D721Med (cell line): ENCODE measurements at places on chromosomes 7 and 10.

DNA sequence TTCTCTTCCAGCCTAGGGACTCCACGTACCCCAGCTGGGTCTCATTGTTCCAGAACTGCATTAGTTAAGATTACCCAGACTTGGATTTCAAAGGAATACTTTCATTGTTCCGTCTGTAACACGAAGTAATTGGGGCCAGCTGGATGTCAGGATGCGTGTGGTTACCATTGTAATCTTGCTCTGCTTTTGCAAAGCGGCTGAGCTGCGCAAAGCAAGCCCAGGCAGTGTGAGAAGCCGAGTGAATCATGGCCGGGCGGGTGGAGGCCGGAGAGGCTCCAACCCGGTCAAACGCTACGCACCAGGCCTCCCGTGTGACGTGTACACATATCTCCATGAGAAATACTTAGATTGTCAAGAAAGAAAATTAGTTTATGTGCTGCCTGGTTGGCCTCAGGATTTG is 21.0 kb downstream of the LRRC17 start:
- no peak for DNase-seq

DNA sequence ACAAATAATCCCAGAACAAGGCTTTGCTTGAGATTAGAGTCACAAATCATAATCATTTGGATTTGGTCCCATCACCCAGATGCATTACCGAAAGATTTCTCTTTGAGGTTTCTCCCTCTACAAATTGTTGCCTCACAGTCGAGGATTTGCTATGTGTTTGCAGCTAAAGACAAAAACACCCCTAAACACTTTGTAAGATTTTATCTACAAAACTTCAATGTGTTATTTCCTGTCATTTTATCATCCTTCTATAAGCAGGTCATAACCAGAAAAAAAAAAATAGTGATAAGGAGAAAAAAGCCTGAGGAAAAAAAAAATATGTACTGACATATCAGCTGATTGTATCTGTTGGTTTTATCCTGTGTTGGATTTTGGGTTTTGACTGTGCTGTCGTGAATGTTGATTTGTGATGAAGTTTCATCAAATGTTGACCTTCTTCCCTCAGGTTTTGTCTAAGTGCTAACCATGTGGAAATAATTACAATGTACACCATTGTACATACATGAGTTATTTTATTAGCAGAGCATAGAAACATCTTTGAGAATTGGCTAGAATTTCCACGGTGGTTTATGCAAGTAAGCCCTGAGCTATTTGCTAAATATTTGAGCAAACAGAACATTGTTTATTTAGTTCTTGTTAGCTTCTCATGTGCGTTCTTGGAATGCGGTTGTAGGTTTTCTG is 274.4 kb downstream of the NEBL start:
- no peak for DNase-seq

DNA sequence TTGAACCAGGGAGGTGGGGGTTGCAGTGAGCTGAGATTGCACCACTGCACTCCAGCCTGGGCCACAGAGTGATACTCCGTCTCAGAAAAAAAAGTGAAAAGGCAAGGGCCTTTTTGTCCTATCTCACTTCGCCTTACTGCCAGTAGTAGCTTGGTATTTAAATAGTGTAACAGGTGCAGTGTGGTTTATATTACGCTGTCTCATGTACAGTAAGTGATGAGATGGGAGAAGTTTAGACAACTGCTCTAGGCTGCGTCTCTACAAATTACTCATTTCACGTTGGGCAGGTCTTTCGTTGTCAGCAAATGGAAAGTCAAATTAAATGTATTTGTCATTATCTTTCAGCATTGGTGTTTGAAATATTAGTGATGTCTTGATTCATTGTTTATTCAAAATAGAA is 15.5 kb upstream of the PFKFB3 start:
- no peak for DNase-seq

GRCh38 chr10:79923669-79924068 is 25.2 kb downstream of the SFTPD start:
- DNase-seq: no peak

- DNase-seq: no peak
Observed at GRCh38 chr10:30995081-30995770, 36.4 kb downstream of the ZNF438 start.

GRCh38 chr10:56181607-56182006 is 179.5 kb downstream of the ZWINT start:
- no peak for DNase-seq

DNA sequence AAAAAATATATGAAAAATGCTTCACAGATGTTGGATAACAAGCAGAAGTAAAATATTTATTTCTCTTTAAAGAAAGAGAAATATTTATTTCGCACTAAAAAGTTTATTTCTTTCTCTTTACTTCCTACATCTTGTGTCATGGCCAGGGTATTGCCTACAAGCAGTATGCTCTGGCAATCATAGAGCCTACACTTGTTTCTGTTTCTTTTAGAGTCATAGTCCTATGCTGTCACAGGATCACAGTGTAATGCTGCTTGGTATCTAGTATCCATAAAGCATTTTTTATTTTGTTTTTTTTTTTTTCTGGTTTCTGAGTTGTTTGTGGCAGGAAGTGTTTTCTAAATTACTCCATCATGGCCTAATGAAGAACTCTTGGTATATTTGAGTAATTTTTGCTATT is 116.0 kb downstream of the ATRNL1 start:
- DNase-seq: no peak

DNA sequence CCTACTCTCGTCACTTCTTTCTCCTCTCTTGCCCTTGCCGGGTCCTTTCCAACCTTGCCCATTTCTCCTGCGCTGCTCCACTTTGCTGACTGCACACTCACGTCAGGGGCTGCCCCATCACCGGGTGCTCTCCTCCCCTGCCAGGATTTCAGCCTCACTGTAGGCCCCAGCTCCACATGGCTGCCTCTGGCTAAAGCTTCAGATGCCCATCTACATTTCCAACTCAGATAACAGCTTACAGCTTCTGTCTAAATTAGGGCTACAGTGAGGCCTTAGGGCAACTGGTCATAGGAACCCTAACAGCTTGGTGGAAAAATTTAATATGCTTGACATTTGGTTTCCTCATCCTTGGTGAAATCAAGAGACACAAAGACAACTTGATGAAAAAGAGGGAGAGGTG is 25.9 kb downstream of the C10orf120 start:
- DNase-seq: no peak

DNA sequence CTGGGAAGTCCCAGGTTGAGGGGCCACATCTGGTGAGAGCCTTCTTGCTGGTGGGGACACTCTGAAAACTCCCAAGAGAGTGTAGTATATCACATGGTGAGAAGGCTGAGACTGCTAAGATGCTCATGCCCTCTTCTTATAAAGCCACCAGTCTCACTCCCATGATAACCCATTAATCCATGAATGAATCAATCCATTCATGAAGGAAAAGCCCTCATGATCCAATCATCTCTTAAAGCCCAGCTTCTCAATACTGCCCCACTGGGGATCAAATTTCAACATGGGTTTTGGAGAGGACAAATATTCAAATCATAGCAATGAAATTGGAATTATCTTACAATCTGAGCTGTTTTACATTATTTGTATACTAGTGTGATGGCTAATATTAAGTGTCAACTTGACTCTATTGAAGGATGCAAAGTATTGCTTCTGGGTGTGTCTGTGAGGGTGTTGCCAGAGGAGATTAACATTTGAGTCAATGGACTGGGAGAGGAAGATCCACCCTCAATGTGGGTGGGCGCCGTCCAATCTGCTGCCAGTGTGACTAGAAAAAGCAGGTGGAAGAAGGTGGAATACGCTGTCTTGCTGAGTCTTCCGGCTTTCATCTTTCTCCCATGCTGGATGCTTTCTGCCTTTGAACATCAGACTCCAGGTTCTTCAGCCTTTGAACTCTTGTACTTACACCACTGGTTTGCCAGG is 14.3 kb upstream of the UBE2D1 start:
- DNase-seq: no peak

DNA sequence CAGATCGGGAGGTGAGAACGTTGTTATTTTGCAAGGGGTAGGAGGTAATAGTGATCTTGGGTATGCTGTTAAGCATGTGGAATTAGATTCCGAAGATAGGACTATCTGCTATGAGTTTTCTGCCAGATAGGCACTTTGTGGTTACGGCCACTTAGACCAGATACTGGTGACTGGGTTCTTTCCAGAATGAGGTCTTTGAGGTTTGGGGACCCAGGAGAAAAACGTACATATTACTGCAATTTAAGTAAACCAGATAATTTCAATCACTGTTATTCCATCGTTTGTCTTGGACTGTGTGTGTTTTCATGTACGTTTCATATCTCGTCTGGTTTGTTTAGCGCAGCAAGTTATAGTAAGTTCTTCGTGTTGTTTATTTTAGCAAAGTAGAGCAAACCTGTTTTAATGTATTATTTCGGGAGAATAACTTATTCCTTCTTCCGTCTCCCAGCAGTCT is 312 bp downstream of the ARL4A start:
- no peak for DNase-seq

DNA sequence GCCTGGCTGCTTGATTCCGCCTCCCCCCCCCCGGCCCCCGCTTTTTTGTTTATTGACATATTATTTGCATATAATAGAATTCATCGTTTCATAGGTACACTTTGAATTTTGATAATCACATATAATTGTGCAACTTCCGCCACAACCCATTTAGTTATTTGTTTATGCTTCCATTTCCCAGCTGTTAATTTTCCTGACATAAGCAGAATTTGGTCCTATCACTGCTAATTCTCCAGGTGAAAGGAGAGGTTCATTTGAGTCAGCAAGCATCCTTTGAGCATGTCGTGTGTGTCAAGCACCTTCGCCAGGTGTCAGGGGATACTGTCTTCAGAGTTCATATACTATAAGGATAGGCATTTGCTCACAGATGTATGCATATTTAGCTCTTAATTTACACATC is 102.2 kb downstream of the CELF2 start:
- no peak for DNase-seq

- no peak for DNase-seq
Observed at GRCh38 chr7:91137153-91137787, 127.0 kb upstream of the FZD1 start.

DNA sequence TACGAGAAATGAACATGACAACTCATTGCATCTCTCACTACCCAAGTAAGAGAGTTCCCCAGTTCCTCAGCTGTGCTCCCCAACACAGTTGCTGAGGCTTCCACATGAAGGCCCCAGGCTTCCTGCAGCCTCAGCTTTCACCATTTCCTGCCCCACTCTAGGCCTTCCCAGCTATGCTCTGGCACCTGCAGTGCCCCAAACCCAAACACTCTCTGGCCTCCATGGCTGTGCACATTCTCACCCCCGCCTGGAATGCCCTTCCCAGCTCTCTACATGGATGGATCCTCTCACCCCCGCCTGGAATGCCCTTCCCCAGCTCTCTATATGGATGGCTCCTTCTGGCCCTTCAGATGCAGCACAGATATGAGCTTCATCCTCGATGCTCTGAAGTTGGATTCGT is 61.3 kb downstream of the KIAA1549 start:
- DNase-seq: no peak

GRCh38 chr10:110508806-110509544 is 11.3 kb downstream of the DUSP5 start:
- DNase-seq: no peak

- DNase-seq: no peak
Observed at GRCh38 chr10:27252267-27253000, 11.8 kb upstream of the ACBD5 start.

GRCh38 chr7:3206771-3207191 is 94.3 kb upstream of the SDK1 start:
- no peak for DNase-seq

GRCh38 chr10:110843796-110844616 is 27.7 kb upstream of the PDCD4 start:
- DNase-seq: no peak

GRCh38 chr7:48438206-48438605 is 266.9 kb downstream of the ABCA13 start:
- DNase-seq: no peak

DNA sequence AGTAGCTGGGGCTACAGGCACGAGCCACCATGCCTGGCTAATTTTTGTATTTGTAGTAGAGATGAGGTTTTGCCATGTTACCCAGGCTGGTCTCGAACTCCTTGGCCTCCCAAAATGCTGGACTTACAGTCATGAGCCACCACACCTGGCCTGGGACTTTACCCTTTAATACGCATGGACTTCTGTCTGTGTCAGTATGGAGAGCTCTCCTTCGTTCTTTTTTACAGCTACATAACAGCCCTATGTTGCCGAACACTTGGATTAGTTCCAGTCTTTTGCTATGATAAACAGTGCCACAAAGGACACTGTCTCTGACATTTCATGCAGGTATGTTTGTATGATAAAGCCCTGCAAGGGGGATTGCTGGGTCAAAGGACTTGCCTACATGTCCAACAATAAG is 10.9 kb upstream of the OAT start:
- no peak for DNase-seq

GRCh38 chr7:25758559-25758958 is 393.4 kb upstream of the NFE2L3 start:
- DNase-seq: no peak

- DNase-seq: no peak
Observed at GRCh38 chr7:158318511-158318913, 269.1 kb downstream of the PTPRN2 start.

GRCh38 chr10:77920495-77920894 is 6.1 kb downstream of the DLG5 start:
- no peak for DNase-seq

GRCh38 chr10:8531116-8531515 is 476.6 kb downstream of the GATA3 start:
- no peak for DNase-seq

GRCh38 chr10:48554656-48555055 is 50.2 kb downstream of the ARHGAP22 start:
- DNase-seq: no peak

GRCh38 chr10:107687701-107688100 is 523.2 kb upstream of the SORCS1 start:
- no peak for DNase-seq

DNA sequence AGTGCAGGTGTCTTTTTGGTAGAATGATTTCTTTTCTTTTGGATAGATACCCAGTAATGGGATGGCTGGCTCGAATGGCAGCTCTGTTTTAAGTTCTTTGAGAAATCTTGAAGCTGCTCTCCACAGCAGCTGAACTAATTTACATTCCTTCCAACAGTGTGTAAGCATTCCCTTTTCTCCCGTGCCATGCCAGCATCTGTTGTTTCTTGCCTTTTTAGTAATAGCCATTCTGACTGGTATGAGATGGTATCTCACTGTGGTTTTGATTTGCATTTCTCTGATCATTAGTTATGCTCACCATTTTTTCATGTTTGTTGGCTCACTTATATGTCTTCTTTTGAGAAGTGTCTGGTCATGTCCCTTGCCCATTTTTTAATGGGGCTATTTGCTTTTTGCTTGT is 486.3 kb downstream of the GALNT17 start:
- DNase-seq: no peak

- no peak for DNase-seq
Observed at GRCh38 chr7:118311121-118311836, 86.8 kb downstream of the ANKRD7 start.
